Sciatic nerve (tissue), 2 donors: ENCODE measurements at places on chromosomes 4 and X. TPM values are rescaled to one million over a fixed set of nuclear protein-coding genes. Genes with fewer than 3 reads are reported as not detected.

DNA sequence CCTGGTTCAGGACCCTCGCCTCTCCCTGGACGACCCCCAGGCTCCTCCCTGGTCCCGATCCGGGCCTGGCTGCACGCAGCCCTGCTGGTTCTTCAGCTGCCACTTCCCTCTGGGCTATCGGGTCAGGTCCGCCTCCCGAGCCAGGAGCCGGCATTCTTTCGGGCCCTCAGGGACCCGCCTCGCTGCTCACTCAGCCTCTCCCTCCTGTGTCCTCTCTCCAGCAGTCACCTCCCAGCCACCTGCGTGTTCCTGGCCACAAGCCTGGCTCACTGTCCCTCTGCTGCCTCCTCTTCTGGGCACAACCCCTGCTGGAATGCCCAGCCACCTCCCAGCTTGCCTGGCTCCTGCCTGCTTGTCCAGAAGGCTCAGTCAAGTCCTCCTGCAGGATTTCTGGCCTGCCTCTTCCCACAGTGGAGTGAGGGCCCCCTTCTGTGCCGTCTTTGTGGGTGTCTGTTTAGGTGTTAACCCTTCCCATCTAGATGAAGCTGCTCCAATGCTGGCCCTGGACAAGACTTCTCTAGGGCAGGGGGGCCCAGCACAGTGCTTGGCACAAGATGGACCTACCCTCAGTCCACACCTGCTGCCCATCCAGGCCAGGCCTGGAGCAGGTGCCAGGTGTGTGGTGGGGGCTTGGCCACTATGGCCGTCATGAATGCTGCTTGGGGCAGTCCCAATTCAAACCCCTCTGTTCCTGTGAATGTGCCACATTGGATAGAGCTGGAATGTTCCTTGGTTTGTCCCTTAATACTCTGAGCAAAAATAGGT lies 2.2 kb downstream of the WFS1 start:
- no peak for DNase-seq

DNA sequence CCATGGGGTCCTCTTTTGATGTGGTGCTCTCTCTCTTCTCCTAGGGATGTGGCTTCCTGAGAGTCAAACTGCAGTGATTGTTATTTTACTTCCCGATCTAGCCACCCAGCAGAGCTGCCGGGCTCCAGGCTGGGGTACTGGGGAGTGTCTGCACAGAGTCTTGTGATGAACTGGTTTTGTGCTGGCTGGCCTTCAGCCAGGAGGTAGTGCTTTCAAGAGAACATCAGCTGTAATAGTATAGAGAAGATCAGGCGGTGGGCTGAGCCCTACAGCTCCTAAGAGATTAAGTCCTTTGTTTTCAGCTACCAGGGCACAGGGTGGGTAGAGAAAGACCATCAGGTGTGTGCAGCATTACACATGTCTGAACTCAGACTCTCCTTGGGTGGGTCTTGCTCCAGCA lies 59.0 kb upstream of the AGTR2 start:
- no peak for DNase-seq

DNA sequence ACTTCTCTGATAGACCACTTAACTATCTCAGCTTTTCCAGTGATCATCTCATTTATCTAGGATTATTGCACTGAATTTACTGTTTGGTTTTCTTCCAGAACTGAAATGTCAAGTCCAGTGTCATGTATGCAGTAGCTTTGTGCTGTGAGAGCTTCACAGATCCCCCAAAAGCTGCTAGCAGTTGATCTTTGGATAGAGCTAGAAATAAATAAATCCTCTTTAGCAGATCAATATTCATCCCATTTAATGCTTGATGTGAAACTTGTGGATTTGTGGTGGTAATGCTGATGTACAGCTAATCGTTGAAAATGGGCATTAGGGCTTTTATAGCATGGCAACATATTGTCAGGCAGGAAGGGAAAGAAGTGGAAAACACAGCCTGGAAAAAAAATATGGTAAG lies 509.6 kb upstream of the FAM241A start:
- no peak for DNase-seq

DNA sequence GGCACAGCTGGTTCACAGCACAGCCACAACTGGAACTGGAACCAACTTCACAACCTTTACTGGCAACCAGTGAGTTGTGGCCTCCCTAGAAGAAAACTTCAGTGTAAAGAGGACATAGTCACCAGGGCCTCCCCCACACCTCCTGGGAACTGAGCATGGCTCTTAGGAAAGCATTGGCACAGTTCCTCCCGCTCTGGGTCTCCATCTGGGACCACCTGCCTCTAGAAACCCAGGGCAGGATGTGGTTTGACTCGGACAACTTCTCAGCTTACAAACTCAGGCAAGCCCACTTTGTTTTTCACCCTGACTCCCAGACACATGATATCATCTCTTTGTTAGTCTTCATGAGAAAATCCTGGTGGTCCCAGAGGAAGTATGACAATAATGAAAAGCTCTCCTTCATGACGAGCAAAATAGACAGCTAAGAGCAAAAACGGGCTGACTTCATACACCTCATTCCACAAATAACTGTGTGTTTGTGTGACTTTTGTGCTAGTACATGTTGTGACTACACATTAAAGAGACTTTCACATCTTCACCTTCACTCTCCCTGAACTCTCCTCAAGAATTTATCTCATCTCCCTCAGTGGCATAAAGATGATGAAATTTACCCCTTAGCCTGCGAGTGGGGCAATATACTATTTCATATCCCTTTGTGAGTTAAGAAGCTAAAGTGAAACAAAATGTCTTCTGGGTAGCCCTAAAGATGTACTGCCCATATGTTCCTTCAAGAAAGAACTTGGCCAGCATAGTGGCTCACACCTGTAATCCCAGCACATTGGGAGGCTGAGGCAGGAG lies 75.4 kb downstream of the SH3KBP1 start:
- no peak for DNase-seq

- no peak for DNase-seq
Observed at GRCh38 chr4:37793562-37793961, 32.9 kb upstream of the PGM2 start.

DNA sequence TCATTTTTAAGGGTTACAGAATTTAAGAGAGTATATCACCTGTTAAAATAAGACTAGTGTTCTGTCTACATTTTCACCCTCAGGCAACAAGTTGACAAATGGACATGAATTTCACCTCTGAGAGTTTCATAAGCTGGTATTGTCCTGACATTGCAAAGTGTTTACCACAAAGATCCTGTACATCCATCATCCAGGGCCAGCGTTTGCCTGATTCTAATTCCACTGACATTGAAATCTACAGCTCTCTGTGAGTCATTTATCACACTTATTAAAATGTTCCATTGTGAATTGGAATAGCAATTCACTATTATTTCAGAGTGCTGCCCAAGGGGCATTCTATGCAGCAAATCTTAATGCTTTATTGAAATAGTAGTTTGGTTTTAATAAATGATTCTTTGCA lies 1499.4 kb upstream of the PCDH7 start:
- no peak for DNase-seq

DNA sequence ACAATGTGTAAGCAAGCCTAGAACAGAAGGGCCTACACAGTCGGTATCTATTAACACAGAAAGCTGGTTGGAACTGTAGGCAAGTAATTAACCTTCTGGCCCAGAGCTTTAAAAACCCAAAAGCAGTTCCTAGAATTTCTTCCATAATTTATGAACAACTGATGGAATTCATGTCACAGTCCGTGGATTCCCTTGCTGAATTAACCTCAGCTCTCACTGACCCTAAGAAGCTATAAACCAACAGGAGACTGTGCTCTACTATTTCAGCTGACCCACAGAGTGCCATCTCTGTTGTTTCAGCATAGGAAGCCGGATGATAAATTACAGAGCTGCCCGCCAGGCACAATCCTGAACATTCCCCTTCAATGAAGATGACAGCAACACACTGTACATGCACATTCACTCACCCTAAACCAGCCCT lies 157.3 kb downstream of the PRDM5 start:
- no peak for DNase-seq

GRCh38 chr4:52431869-52432268 lies 227.2 kb downstream of the USP46 start:
- no peak for DNase-seq

GRCh38 chr4:17531538-17532285 lies 16.7 kb downstream of the CLRN2 start:
- DNase-seq = no peak

- DNase-seq = no peak
Observed at GRCh38 chr4:53902786-53903185, 161.6 kb downstream of the CHIC2 start.

- no peak for DNase-seq
Observed at GRCh38 chrX:47745416-47745815, 86.4 kb upstream of the UXT start.

DNA sequence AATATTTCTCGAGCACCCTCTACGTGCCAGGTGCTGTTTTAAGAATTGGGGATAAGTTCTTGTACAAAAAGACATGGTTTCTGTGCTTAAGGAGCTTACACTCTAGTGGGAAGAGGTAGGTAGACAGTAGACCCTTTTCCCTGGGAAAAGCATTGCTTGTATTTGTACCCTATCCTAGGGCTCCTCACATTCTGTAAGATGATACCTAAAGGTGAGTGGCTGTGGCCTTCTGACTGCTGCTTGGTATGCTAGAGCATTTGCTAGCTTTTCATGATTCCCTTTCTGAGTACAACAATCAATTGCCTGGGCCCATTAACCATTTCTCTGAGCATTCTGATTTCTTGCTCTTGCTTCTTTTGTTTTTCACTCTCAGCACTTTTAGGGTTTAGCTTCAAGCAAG lies 286.6 kb downstream of the ZIC3 start:
- no peak for DNase-seq

GRCh38 chr4:38133711-38134480 lies 173.7 kb downstream of the PTTG2 start:
- DNase-seq = no peak

GRCh38 chr4:189136462-189136861 lies 804.2 kb upstream of the FRG1 start:
- DNase-seq = no peak

TMEM154 gene
- total RNA-seq = 3.7 TPM

FRMPD3 gene
- total RNA-seq = 0.09 TPM

CD38 gene
- 3.4 TPM for total RNA-seq

FAM47E gene
- 2.5 TPM for total RNA-seq

CSAG3 gene
- total RNA-seq = not detected

MAGEH1 gene
- total RNA-seq = 37.0 TPM

GSTCD gene
- 7.4 TPM for total RNA-seq

PRDM5 gene
- total RNA-seq = 28.8 TPM

FAM156A gene
- 30.1 TPM for total RNA-seq

SATL1 gene
- not detected for total RNA-seq

DIPK2B gene
- total RNA-seq = 35.4 TPM

GPR82 gene
- total RNA-seq = 0.09 TPM

MPP1 gene
- 52.0 TPM for total RNA-seq

CNGA1 gene
- total RNA-seq = 11.9 TPM

RHOXF2 gene
- not detected for total RNA-seq

GPR34 gene
- 10.3 TPM for total RNA-seq
